ENCODE measurements at places on chromosomes 2 and 18.

DNA sequence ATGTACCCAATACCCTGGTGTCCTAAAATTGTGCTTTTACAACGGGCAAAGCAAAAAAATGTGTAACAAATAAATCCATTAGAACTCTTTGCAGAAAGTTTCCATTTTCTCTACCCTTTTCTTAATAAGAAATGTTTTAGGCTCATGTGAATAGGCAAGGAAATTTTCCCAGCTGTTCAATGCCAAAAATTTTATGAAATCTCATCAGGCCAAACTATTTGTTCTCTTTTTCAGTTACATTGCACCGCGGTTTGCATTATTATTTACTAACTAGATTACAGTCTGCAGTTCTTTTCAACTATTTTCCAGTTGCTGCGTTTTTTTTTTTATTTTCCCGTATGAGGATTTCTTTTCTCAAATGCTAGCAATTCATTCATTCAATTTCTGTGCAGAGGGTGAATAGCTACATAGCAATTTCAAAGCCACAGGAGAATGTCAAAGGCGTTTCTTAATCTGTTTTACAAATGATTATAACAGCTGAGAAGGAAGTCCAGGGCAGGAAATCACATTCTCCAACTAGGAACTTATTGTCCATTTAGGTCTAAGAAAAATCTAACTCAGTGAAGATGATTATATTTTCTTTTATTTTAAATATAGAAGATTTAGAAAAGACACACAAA is 367.5 kb upstream of the MMADHC start:
- no peak for DNase-seq

DNA sequence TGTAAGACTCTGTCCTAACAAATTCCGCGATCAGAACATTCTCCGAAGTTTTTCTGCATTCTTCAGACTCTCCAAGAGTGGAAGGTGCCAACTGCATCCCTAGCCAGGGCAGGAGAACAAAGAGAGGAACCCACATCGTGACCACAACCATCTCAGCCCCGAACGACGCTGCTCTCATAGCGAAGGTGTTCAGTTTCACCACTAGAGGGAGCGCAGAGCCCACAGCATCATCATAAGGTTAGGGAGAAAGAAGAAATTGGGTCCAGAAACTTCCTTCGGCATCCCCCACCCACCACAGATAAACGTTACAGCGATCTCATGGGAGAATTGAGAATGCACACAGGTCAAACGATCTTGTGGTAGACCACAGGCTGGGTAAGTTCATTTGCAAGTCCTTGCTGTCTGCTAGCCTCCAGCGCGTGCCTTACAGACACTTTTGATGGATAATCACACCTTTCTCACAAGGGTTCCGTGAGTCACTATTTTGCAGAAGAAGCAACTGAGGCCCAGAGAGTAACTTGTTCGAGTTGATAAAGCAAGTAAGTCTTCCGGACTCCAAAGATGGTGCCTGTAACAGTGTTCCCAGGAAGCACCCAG is 53.7 kb upstream of the ARL4C start:
- DNase-seq = peak; percentile 8

- DNase-seq = no peak
Observed at GRCh38 chr2:130814931-130815680, 21.6 kb upstream of the ARHGEF4 start.

DNA sequence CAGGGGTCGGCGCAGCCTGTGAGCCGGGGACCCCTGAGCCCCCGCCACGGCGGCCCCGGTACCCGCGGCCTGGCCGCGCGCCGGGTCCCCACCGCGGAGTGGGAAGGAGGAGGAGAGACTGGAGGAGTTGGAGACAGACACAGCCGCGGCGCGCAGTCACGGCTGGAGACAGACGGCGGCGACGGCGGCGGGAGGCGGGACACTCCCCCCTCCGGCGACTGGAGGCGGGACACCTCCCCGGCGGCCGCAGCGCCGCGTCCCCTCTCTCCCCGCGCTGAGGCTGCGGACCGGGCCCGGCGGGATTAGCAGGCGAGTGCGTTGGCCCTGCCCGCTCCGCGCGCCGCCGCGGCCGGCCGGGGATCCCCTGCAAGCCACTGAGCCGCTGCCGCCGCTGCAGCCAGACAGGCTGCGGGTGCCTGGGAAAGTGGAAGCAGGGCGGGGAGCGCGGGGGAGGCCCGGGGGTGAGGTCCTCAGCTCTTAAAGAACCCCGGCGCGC is 1.0 kb upstream of the LDLRAD4 start:
- DNase-seq = peak; percentile 69

DNA sequence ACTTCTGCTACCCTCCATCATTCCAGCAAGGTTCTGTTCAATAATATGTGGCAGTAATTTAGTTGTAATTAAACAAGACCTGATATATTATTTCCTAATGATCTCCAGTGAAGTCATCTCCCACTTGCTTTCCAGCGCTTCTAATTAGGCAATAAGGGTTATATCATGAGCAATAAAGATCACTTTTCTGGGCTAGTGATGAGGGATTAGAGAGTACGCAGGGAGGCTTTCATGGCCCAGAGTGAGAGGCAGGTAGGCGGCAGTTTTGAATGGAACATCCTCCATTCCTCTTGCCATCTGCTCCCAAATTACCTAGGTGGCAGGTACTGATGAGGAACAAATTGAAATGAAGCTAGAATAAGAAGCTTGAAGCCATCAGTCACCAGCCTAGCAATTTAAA is 358.1 kb upstream of the SYT4 start:
- no peak for DNase-seq

GRCh38 chr2:171410101-171410500 is 23.7 kb downstream of the METTL8 start:
- no peak for DNase-seq

DNA sequence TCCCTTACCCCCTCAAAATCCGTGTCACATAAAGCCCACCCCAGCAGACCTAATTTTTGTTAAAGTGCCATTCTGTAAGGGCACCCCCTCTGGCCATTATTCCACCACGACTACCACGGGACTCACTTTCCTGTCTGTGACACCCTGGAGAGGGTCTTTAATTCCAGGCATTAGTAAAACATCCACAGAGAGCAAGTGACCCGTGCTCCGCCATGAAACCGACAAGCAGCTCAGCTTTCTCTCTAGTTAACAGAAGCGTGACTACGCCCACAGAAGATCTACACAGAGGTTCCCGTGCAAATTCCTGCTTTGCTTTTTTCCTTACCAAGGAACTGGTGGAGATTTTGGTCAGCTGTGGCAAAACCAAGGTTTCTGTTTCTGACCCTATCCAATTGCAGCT is 4.4 kb downstream of the SIGLEC15 start:
- no peak for DNase-seq

DNA sequence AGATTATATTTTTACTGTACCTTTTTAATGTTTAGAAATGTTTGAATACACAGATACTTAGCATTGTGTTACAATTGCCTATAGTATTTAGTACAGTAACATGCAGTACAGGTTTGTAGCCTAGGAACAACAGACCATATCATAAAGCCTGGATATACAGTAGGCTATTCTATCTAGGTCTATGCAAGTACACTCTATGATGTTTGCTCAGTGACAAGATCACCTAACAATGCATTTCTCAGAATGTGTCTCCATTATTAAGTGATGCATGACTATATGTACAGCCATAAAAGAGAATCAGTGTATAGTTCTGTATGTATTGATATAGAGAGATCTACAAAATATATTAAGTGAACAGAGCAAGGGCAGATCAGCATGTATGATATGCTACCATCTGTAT is 616.4 kb downstream of the XIRP2 start:
- DNase-seq = no peak

DNA sequence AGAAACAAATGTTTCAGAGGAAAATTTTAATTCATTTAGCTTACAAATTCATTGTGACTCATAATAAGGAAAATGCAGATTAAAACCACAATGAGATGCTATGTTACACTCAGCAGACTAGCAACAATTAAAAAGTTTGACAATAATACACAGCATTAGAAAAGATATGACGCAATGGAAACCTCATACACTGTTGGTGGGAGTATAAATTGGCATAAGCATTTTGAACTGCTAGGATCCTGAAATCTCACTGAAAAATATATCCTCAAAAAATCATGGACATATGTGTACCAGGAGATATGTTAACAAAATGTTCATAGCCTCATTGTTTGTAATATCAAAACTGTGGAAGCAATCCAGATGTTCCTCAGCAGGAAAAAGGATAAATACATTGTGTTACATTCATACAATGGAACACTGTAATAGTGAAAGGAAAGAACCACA is 13.7 kb downstream of the CALCRL start:
- DNase-seq = no peak

GRCh38 chr2:218516614-218517013 is 51.5 kb downstream of the USP37 start:
- DNase-seq = no peak

DNA sequence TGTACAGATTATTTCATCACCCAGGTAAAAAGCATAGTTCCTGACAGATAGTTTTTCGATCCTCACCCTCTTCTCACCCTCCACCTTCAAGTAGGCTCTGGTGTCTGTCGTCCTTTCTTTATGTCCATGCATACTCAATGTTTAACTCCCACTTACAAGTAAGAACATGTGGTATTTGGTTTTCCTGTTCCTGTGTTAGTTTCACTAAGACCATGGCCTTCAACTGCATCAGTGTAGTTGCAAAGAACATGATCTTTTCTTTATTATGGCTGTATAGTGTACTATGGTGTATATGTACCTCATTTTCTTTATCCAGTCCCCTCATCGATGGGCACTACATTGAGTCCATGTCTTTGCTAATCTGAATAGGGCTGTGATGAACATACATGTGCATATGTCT is 184.2 kb downstream of the KCNJ3 start:
- DNase-seq = no peak

DNA sequence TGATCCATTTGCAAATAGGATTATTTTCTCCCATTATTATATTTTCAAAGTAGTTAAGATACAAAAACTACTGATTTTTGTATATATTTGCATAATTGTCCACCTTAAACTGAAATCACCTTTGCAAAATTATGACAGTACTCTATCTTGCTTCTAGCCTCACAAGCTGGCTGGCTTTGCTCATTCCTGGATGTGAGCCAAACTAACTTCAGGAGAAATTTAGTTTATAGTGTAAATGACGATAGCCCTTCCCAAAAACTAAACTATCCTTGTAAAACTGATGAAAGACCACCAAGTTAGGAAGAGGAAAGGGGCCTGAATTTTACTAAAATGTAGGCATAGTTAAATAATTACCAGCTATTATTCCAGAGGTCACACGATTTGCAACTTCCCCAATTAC is 87.3 kb downstream of the ADD2 start:
- DNase-seq = no peak

- DNase-seq = no peak
Observed at GRCh38 chr2:75361486-75361885, 162.2 kb upstream of the TACR1 start.

DNA sequence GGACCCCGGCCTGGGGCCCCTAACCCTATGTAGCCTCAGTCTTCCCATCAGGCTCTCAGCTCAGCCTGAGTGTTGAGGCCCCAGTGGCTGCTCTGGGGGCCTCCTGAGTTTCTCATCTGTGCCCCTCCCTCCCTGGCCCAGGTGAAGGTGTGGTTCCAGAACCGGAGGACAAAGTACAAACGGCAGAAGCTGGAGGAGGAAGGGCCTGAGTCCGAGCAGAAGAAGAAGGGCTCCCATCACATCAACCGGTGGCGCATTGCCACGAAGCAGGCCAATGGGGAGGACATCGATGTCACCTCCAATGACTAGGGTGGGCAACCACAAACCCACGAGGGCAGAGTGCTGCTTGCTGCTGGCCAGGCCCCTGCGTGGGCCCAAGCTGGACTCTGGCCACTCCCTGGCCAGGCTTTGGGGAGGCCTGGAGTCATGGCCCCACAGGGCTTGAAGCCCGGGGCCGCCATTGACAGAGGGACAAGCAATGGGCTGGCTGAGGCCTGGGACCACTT is 16.4 kb downstream of the EMX1 start:
- no peak for DNase-seq

DNA sequence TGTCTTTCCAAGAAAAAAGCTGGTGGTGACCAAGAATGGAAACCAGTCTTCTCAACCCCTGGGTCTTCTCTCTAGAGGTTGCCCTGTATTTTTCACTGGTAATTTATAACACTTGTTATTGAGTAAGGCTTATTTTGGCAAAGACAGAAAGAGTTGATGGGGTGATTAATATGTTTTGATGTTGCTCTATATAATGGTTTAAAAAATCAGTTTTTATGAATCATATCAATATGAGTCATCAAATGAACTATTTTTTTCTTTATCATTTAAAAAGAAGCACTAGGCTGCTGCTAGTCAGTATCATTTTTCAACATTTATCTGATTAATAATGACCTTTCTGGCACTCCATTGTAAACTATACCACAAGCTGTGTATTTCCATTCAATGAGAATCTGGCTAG is 1142.2 kb downstream of the LRP1B start:
- no peak for DNase-seq

DNA sequence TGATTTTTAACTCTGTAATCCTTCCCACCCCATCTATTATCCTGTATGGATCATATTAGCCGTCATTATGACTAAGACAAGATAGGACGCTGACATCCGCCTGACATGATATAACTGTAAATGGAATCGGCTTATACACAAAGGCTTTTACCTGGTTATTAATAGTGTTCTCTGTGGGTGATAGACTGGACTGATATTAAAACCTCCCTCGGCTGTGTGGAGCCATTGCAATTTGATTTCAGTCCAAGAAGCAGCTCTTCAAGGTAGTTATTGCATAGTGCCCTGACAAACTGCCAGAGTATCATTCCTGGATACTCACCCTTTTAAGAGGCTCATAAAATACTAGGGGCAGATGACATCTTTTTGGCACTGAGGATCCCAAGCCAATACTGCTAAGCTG is 226.1 kb upstream of the HNRNPA3 start:
- no peak for DNase-seq

DNA sequence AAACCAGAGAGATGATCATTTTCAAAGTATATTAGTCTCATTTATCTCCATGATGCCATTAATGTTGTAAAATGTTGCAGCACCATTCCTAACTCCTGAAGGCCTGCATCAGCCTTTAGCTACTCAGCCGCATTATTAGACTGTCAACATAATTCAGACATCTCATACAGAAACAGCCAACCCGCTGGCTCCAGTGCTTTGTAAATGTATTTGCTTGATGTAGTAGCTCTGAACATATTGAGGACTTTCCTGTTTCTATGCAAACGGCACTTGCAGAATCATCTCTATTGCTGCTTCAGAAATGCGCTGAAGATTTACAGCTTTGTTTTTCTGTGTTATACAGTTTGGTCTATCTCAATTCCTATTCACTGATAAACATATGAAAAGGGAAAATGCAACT is 372.2 kb downstream of the DSEL start:
- DNase-seq = no peak

DNA sequence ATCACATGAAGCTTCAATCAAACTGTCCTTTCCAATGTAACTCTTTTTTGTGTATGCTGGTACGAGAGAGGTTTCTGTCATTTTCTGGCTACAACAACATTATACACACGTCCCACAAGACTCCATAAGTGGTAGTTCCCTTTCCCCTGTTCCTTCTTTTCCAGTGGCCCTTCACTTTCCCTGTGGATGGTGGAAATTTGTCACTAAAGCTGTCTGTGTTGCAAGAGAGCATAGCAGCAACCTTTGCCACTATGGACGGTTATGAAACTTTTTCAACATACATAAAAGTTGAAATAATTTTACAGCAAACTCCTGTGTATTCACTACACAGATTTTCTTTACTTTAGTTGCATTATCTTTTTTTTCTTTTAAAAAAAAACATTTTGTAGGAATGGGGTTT is 18.7 kb downstream of the DBI start:
- no peak for DNase-seq
